ENCODE measurements at places on chromosomes 2 and 18.

DNA sequence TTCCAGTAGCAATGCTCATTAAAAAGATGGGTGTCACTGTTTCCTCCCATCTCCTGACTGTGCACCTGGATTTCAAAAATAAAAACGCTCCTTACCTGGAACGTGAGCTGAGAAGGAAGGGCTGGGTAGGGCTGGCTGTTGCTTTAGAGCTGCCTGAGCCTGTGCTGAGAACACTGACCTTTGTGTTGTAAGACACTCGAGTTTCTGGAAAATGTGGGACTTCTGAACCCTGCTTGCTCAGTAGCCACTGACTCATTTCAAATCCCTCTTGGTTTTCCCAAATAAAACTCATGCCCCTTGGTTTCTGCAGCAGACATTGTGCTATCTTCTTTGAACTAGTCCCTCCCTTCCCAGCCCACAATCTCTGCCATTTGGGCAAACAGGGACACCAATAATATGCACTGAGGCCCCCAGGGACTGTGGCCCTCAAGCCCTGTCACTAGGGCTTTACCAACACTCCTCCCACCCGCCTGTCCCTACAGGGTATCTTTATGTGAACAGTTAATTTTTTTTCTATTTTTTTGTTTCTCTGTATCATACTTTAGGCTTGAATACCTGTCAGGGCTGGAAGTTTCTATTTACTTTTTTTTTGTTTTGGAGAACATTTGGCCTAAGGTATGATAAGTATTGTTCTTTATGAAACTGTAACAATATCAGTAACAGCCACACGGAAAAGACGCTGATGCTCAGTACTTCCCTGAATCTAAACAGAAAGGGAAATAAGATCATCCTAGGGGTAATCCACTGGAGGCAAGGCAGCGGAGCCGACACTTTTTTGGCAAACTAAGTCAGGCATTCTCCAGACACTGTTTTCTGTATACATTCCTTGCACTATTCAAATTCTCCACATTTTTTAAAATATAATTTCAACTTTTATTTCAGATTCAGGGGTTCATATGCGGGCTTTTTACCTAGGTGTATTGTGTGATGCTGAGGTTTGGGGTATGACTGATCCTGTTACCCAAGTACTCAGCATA lies 280.2 kb downstream of the STK39 start:
- no peak overlapping the region for H3K4me3 ChIP-seq
- no peaks in the 10 kb centered on the region for H3K36me3 ChIP-seq
- H3K4me1 ChIP-seq: no peaks in the 10 kb centered on the region
- no peaks in the 10 kb centered on the region for H3K27me3 ChIP-seq
- no peak for DNase-seq
- H3K27ac ChIP-seq: no peak overlapping the region

GRCh38 chr2:205187731-205188130 lies 494.6 kb upstream of the NRP2 start:
- H3K27ac ChIP-seq: no peak overlapping the region
- H3K27me3 ChIP-seq: no peaks in the 10 kb centered on the region
- no peaks in the 10 kb centered on the region for H3K4me1 ChIP-seq
- no peak overlapping the region for H3K4me3 ChIP-seq

DNA sequence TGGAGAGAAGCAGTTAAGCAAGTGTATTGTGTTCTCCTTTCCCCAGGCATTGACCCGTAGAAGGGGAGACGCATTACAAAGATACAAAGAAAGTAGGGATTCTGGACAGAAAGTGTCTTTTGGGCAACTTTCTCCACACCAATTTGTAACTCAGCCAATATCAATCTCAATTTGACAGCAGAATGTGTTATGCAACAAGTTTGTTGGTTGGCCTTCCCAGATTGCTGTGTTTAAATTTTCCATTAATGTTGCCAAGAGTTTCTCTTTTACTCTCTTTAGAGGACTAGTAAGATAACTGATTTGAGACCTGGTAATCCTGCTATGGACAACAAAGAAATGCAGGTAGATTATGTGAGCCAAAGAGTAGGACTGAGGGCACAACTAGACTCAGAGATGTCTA lies 279.6 kb downstream of the ZNF804A start:
- no peaks in the 10 kb centered on the region for H3K36me3 ChIP-seq
- H3K27me3 ChIP-seq: no peaks in the 10 kb centered on the region
- H3K4me3 ChIP-seq: no peak overlapping the region
- H3K27ac ChIP-seq: no peak overlapping the region

- H3K4me1 ChIP-seq: peaks cover 20% of the 10 kb centered on the region
- no peak overlapping the region for H3K27ac ChIP-seq
- DNase-seq: no peak
- no peak overlapping the region for H3K4me3 ChIP-seq
- no peaks in the 10 kb centered on the region for H3K36me3 ChIP-seq
- no peaks in the 10 kb centered on the region for H3K27me3 ChIP-seq
Observed at GRCh38 chr2:1741851-1742250, 2.5 kb downstream of the PXDN start.

DNA sequence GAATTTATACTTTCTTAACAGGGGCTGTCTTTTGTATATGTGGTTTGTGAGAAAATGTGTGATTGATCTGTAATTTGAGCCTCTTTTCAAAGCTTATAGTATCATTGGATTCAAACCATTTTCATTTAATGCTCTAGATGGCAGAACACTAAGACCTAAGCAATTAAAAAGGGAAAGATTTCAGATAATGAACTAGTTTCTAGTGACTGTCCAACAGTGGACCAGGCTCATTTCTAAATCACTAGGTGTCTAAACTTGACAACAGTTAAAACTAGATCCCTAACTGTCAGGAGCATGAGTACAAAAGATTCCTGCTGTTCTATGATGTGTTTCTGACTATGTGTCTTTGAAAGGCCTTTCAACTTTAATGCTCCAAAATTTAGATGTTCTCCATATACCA lies 54.6 kb downstream of the ANKRD44 start:
- H3K36me3 ChIP-seq: no peaks in the 10 kb centered on the region
- no peak for DNase-seq
- H3K4me3 ChIP-seq: no peak overlapping the region
- H3K4me1 ChIP-seq: no peaks in the 10 kb centered on the region
- no peak overlapping the region for H3K27ac ChIP-seq

- no peaks in the 10 kb centered on the region for H3K36me3 ChIP-seq
- no peak overlapping the region for H3K27ac ChIP-seq
- H3K4me3 ChIP-seq: no peak overlapping the region
Observed at GRCh38 chr2:891734-892133, 58.9 kb upstream of the SNTG2 start.

DNA sequence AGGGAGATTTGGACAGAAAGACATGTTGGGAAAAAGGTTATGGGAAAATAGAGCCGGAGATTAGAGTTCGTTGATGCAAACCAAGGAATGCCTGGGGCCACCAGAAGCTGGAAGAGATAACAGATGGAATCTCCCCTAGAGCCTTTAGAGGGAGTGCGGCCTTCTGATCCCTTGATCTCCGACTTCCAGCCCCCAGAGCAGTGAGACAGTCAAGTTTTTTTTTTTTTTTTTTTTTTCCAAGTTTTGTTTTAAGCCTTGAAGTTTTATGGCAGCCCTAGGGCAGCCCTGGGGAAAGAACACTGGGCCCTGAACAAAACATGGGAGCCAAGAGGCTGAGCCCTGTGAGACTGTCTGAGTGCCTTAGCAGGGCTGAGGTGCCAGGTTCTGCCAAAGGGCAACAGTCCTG lies 6.5 kb downstream of the DGKD start:
- peaks cover 7% of the 10 kb centered on the region for H3K4me1 ChIP-seq
- no peaks in the 10 kb centered on the region for H3K36me3 ChIP-seq
- H3K27ac ChIP-seq: no peak overlapping the region
- no peaks in the 10 kb centered on the region for H3K27me3 ChIP-seq
- DNase-seq: no peak

GRCh38 chr2:236536727-236537398 lies 32.8 kb upstream of the ACKR3 start:
- no peak overlapping the region for H3K4me3 ChIP-seq
- H3K27me3 ChIP-seq: no peaks in the 10 kb centered on the region
- no peak for DNase-seq
- no peak overlapping the region for H3K27ac ChIP-seq

DNA sequence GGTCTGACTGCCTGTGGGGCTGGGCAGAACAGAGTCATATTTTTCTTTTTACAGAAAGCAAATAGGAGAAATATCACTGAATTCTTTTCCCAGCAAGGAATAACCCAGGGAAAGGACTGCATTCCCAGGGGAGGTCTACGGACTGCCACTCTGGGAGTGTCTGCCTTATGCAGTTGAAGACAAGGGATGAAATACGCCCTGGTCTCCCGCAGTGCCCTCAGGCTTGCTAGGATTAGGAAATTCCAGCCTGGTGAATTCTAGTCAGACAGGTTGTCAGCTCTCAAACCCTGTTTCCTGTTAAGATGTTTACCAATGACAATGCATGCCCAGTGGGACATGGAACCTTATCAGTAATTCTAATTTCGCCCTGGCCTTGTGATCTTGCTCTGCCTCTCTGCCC lies 30.3 kb upstream of the PDK1 start:
- no peaks in the 10 kb centered on the region for H3K36me3 ChIP-seq
- H3K27me3 ChIP-seq: no peaks in the 10 kb centered on the region
- no peak for DNase-seq
- H3K27ac ChIP-seq: no peak overlapping the region
- H3K4me3 ChIP-seq: no peak overlapping the region
- H3K4me1 ChIP-seq: no peaks in the 10 kb centered on the region

GRCh38 chr2:217934321-217935131 lies 68.3 kb downstream of the TNS1 start:
- no peak overlapping the region for H3K4me3 ChIP-seq
- peak overlapping the region; percentile 83 for H3K27ac ChIP-seq

DNA sequence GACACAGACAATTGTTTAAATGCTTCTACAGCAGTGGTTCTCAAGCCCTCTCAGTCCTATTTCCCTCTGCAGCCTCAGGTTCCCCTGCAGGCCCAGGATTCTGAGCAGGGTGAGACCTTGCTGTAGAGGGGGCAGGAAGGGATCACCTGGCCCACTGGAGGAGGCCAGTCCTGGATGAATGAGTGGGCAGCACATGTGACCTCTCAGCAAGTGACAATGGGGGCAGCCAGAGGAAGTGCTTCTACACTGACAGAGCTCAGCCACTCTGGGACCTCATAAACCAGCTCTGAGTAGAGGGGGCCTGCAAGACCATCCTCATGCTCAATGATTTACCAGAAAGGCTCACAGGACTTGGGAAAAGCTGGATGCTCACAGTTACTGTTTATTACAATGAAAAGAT lies 63.2 kb downstream of the ASB1 start:
- no peaks in the 10 kb centered on the region for H3K36me3 ChIP-seq
- H3K27me3 ChIP-seq: no peaks in the 10 kb centered on the region
- H3K4me1 ChIP-seq: no peaks in the 10 kb centered on the region
- no peak for DNase-seq
- H3K27ac ChIP-seq: no peak overlapping the region

- no peaks in the 10 kb centered on the region for H3K36me3 ChIP-seq
- H3K27ac ChIP-seq: peak overlapping the region; percentile 98
- DNase-seq: no peak
Observed at GRCh38 chr2:44360749-44361329, 455 bp downstream of the PREPL start.

DNA sequence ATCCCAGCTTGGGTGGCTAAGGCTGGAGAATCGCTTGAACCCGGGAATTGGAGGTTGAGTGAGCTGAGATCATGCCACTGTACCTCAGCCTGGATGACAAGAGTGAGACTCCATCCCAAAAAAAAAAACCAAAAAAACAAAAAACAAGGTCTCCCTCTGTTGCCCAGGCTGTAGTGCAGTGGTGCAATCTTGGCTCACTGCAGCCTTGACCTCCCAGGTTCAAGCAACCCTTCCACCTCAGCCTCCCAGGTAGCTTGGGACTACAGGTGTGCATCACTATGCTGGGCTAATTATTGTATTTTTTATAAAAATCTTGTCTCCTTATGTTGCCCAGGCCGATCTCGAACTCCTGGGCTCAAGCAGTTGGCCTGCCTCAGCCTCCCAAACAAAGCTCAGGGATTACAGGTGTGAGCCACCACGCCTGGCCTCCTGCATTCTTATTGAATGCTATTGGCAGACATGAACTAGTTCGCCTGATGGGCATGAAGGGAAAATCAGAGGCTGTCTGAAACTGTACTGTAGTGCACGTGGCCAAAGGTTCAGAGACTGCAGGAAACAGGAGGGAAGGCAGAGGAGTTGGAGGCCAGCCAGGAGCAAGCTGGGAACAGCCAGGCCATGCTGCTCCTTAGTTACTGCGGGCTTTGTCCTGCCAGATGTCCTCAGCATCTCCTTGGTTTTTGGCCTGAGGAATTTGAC lies 16.0 kb upstream of the ASXL2 start:
- H3K27ac ChIP-seq: no peak overlapping the region
- H3K27me3 ChIP-seq: no peaks in the 10 kb centered on the region
- no peaks in the 10 kb centered on the region for H3K36me3 ChIP-seq
- H3K4me1 ChIP-seq: no peaks in the 10 kb centered on the region
- H3K4me3 ChIP-seq: no peak overlapping the region
- DNase-seq: peak; percentile 37

DNA sequence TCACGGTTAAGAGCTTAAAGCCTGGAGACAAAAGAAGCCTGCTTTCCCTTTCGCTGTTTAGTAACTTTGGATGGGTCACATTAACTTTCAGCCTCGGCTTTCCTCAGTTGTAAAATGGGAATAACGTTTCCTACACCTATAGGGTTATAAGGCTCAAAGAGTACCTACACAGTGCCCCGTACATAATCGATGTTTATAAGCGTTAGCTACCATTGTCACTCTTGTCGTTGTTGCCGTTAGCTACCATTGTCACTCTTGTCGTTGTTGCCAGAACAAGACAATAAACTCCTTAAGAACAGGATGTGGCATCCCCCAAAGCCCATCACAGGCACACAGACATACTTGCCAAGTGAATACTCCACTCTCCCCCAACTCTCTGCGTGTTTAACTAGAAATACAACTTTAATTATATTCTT lies 901 bp upstream of the MFSD6 start:
- H3K36me3 ChIP-seq: no peaks in the 10 kb centered on the region
- H3K27me3 ChIP-seq: no peaks in the 10 kb centered on the region
- DNase-seq: no peak

GRCh38 chr2:76197428-76197827 lies 486.7 kb upstream of the GCFC2 start:
- H3K27ac ChIP-seq: no peak overlapping the region
- peaks cover 8% of the 10 kb centered on the region for H3K4me1 ChIP-seq
- no peak for DNase-seq
- no peaks in the 10 kb centered on the region for H3K36me3 ChIP-seq

- no peak overlapping the region for H3K27ac ChIP-seq
- H3K36me3 ChIP-seq: no peaks in the 10 kb centered on the region
- DNase-seq: no peak
- H3K4me3 ChIP-seq: no peak overlapping the region
- no peaks in the 10 kb centered on the region for H3K4me1 ChIP-seq
- no peaks in the 10 kb centered on the region for H3K27me3 ChIP-seq
Observed at GRCh38 chr18:28167835-28168349, 9.0 kb downstream of the CDH2 start.
